Activated T-cell treated with anti-CD3 and anti-CD28 coated beads, Interleukin-2, amount 50 U/mL, for 1 hour (primary cell): ENCODE measurements at places on chromosomes 1 and 21.

DNA sequence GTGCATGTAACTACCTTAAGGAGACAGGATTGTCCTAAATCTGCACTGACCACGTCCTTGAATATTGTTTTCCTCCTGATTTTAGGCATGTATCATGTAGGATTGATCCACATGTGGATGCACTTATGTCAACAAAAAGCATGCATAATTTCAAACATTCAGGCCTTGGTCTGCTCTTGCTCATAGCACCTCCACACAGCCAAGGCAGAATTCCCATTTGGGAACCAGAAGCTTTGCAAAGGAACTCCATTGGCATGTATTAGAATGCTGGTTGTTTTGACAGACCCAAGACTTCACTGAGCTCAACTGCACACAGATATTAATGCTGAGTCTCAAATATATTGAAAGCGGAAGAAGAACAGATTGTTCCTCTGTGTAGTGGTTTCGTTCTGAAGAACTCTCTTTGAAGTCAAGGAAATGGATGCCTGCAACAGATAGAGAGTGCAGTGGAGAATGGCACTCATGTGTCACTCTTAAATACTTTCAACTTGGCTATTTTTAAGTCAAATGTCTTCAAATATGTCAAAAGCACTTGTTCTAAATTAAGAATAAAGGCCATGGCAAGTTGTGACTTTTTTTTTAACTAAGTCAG lies 387.6 kb downstream of the LTN1 start:
- DNase-seq = no peak

GRCh38 chr21:14814991-14815390 lies 249.8 kb downstream of the NRIP1 start:
- DNase-seq = no peak

DNA sequence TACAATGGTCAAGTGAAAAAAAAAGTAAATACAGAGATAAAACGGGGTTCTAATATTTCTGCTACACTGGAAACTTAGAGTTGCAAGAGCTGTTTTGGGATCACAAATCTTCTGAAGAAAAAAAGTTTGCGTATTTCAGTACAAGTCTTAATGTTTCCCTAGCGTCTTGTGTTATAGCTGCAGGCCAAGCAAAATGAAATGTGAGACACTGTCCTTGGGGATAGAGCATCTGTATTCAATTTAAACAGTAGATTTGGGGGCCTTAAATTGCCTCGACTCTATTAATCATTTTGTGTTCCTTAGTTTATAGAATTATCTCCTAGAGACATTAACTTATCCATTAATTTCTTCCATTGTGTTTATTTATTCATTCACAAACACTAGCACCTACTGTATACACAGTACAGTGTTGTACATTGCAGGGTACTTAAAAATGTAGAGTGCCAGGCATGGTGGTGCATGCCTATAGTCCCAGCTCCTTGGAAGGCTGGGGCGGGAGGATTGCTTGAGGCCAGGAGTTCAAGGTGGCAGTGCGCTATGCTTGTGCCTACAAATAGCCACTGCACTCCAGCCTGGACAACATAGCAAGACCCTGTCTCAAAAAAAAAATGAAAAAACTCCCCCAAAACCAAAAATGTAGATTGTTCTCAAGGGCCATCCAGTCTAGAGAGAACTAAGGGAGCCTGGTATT lies 7.9 kb downstream of the DISC1 start:
- no peak for DNase-seq

DNA sequence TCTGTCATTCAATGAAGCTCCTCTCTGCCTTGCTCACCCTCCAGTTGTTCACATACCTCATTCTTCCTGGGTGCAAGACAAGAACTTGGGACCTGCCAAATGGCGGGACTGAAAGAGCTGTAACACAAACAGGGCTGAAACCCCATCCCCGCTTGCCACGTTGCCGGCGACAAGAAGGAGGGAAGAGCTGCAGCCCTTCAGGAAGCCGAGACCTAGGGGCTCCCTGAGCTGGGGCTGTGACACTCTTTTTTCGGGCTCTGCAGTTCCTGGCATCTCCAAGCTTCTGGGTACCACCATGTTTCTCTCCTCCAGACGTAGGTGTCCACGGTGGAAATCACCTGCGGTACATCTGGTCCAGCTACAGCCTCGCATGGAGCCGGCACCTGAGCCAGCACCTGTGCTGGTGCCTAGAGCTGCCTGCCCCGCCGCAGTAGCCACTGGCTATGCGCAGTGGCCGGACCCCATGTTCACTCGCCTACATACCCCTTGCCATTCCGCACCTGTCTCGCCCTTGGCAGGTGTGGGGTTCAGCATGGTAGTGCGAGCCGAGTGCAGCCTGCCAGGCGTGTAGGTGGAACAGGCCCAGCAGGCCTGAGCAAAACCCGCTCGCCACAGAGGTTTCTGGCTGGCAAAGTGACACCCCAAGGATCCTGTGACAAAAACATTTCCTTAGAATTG lies 367.0 kb upstream of the NEGR1 start:
- DNase-seq = no peak

GRCh38 chr21:45721671-45722070 lies 78.1 kb downstream of the PCBP3 start:
- no peak for DNase-seq

DNA sequence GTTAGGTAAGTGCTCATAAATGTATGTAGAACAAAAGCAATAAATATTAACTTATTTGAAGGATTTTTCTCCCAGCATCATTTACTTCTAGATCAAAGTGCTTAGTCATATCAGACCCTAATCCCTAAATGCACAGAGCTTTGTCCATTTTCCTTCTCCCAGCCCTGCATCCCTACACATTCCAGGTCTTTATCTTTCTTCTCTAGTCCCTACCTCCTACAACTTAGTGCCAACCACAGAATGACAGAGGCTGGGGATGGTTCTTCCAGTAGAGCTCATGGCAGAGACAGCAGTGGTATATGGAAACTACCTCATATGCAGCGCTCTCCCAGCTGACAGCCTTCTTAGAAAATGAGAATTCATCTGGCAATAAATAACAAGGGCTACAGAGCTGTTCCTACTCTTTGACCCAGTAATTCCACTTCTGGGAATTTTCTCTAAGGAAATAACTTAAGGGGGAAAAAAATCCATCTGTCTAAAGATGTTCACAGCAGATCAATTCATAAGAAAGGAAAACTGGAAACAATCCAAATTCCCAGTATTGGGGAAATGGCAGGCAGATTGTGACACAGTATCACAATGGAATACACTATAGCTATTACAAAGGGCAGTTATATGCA lies 62.9 kb upstream of the ROR1 start:
- no peak for DNase-seq

- no peak for DNase-seq
Observed at GRCh38 chr1:31628931-31629556, 11.6 kb downstream of the HCRTR1 start.

GRCh38 chr1:244350027-244350426 lies 101.7 kb downstream of the ADSS2 start:
- DNase-seq = no peak

- DNase-seq = peak; percentile 52
Observed at GRCh38 chr1:214331827-214332423, 51.0 kb downstream of the SMYD2 start.

DNA sequence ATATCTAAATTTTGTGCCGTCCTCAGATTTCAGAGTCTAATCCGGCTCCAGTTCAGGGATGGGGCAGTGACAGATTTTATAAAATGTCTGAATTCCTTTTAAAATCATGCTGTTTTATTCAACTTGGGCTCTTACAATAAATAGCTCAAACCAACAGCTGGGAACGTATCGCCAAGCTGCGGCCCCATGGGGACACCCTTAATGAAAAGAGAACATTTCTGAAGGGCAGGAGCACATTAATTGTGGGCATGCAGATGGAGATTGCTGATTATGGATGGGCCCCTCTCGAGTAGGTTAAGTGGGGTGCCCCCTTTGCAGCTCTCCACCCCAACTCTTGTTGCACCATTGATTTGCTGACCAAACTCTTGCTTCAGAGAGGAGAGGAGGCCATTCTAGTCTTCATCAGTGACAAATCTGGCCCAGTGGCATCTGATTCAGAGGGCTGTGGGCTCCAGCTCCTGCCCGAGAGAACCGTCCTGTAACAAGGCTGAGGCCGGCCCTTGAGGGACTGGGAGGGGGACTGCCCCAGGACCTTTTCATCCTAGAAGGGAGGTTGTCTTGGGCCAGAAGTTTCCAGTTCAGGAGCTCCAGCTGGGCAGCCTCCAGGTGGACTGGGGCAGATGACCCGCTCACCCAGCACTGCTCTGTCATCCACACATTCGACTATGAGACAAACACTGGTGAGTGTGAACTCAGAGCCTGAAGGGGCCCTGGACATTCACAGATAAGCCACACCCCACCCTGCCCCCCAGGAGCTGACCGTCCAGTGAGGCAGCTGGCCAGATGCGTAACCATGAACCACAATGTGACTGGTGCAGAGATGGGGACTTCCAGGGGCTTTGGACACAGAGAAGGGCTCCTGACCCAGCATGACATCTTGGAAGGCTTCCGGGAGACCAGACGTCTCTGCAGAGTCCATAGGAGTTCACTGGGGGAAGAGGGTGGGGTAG lies 55.1 kb upstream of the TMEM51 start:
- DNase-seq = no peak

DNA sequence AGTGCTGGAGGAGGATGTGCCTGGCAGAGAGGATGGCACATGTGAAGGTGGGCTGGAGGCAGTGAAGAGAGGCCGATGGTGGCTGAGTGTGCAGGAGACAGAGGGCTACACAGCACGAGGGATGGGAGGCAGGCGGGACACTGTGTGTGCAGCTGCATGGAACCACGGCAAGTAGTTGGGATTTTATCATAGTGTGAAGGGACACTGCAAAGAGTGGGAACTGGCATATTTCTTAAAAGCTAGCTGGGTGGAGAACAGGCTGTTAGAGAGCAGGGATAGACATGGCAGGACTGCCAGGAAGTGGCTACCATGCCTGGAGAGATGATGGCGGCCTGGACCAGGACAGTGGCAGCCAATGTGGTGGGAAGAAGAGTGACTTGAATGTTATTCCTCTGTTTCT lies 102.4 kb upstream of the TLR5 start:
- no peak for DNase-seq

DNA sequence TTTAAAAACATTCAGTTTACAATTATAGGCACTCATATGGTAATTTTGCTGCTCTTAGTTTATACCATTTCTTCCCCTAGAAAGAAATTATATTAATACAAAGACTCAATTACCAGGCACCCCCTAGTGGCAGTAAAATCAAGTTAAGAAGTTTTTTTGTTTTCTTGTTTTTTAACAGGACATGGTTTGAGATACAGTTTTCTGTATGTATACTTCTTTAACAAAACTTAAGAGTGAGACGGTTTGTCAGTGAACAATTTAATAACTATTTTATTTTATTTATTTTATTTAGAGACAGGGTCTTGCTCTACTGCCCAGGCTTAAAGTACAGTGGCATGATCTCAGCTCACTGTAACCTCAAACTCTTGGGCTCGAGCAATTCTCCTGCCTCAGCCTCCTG lies 224.6 kb downstream of the FAF1 start:
- no peak for DNase-seq

GRCh38 chr1:60637651-60638050 lies 444.7 kb upstream of the NFIA start:
- no peak for DNase-seq

DNA sequence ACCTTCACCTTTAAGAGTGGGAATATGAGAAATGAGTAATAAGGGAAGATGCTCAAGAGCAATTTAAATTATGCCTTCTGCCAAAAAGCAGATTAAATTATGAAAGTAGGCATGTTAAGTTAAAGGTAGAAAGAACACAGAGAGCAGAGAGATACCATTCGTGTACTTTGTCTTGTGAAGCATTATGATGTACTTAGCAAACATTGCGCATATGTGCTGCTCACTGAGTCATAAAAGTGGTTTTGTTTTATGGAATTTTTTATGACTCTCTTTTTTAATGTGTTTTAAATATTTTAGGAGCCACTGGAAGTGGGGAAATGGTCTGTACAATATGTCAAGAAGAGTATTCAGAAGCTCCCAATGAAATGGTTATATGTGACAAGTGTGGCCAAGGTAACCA lies 35.3 kb downstream of the MTF2 start:
- no peak for DNase-seq

DNA sequence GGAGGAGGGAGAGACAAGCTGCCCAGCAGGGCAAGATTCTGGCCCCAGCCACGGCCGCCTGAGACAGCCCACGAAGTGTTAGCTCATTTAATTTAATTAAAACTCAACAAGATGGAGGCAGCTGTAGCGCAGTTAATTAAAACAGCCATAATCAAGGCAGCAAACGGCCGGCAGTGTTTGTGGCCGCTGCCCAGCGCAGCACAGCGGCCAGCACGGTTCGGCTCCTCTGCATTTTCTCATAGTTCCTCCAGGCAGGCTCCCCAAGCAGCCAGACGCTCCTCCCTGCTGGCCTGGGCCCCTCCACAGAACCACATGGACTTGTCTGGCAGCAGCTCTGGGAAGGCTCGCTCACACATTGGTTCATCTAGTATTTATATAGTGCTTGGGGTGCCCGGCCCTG lies 40.0 kb downstream of the PTPRF start:
- DNase-seq = no peak

DNA sequence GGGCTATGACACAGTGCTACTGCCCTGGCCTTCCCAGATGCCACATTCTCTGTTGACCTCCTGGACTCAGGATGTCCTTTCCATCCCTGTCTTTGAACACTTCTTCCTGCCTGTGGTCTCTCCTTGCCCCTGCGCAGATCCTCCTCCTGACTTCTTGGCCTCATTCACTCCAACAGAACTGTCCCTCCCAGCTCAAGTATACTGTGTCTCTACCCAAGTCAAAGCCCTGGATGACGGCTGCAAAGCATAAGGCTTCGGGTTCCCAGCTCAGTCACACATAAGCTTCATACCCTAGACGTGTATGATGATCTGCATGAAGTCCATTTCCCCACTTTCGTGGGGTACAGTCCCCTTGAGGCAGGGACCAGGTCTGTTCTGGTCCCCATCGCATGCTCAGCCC lies 328.2 kb upstream of the VAMP3 start:
- no peak for DNase-seq

GRCh38 chr1:154256686-154257085 lies 15.7 kb upstream of the HAX1 start:
- no peak for DNase-seq

DNA sequence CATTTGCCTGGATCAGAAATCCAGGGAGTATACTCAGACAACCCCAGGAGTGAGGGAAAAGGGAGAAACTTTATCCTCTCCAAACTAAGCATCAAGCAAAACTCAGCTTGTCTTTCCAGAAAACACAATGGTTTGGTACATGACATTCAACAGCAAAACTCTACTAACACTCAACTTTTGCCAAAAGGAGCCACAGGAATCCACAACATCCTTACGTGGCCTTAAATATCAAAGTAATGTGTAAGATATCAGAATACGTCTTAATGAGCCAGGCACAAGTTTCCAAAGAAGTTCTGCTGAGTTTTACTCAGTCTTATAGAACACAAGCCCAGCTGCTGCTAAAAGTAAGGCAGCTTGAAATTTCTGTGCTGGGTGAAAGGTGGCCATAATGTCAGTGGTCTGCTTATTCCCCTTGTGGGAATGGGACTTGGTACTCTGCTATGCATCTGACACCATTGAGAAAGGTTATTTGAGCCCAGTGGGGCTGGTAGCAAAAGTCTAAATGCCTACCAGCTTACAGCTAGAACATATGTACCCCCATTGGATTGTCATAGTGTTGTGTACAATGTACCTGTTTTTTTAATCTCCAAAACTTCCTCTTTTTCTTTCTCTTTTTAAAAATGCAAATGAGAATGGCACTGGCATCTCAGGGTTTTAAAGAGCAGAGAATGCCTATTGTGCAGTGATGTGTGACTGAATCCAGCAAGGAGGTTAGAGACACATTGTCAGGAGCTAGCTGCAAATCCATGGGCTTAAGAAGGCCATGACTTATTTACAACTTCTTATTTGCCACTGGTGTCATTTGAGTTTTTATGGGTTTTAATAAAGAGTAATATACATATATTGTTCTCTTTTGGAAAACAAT lies 62.0 kb upstream of the ST6GALNAC3 start:
- no peak for DNase-seq

- no peak for DNase-seq
Observed at GRCh38 chr21:23861911-23862504, 1745.3 kb downstream of the MRPL39 start.
